NCI-H69 (cell line): ENCODE measurements at places on chromosomes 13 and 19.

- no peak for DNase-seq
Measured at GRCh38 chr19:2056837-2057192, 5.8 kb upstream of the MKNK2 start.

DNA sequence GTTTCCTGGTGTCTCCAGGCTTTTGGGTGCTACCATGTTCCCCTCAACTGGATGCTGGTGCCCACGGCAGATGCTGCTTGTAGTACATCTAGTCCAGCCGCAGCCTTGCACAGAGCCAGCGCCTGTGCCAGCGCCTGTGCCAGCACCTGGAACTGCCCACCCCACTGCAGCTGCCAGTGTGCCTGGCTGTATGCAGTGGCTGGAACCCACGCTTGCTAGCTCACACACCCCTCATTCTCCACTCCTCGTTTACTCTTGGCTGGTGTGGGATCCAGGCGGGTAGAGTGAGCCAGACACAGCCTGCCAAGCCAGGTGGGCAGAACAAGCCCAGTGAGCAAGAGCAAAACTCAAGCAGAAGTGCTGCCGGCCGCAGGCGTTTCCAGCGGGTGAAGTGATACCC lies 428.6 kb downstream of the SLITRK1 start:
- no peak for DNase-seq

DNA sequence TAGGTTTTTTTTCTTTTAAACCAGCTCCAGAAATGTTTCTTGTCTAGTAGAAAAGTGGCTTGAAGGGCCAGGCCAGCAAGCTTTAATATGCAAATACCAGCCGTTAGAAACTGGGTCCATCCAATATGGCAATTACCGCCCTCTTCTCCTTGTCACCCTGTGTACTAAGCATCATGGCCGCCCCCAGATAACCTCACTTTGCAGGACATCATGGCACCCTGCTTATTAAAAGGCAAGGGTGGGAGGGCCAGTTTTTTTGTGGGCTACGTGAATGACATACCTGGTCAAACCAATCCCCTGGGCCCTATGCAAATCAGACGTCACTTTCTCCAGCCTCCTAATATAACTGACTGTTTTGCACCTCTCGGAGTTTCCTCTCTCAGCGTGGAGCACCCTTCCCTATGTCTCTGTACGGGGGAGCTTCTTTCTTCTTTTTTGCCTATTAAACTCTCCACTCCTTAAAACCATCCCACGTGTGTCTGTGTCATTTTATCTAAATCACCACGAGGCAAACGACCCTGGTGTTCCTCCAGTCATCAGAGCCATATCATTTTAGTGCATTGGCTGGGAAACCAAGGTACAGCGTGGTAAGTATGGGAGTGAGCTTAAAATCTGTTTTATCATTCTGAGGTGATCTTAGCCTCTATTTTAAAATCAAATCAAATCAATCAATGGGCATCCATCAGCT lies 27.7 kb downstream of the OXGR1 start:
- DNase-seq = no peak

GRCh38 chr19:58468216-58468839 lies 1.4 kb downstream of the ZNF324 start:
- DNase-seq = peak; percentile 39

GRCh38 chr13:39016787-39017186 lies 21.1 kb downstream of the PROSER1 start:
- DNase-seq = peak; percentile 70

DNA sequence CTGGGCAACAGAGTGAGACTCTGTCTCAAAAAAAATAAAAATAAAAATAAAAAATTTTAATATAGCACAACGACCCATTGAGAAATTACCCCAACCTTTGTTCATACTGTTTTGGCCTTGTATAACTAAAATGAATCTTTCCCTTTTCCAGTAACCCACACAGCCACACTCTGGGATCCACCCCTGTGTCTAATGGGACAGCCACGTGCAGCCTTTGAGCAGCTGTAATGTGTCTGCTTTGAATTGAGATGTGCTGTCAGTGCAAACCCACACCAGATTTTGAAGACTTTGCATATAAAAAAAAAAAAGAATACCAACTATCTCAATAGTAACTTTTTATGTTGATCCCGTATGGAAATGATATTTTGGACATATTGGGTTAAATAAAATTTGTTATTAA lies 112.7 kb upstream of the UBL3 start:
- no peak for DNase-seq

DNA sequence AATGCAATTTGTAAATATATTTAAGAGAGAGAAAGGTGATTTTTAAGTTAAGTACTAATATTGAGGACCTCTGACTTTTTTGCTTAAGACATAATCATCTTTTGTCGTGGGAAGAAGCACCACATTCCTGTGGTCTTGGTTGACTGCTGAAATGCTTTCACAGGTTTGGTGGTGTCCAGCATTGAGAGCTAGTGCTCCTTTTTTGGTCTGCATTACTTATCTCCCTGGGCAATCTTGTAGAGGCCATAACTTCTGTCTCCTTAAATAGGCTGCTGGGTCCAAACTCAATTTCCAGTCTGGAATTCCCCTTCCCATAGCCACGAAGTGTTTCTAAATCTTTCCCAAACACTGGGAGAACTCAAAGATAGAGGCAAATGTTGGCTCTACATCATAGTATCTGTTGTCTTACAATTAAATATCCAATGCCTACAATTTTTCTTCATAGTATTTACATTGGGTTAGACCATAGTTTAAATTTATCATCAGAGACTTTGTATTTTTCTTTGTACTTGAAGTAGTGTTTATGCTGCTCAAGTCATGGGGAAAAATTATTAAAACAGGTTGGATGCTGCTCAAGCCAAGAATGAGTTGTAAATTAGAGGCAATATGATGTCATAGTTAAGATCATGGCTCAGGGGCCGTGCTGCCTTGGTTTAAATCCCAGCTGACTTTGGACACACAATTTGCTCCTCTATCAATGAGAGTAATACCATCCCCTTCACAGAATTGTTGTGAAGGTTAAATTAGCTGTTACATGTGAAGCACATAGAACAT lies 105.6 kb downstream of the POSTN start:
- DNase-seq = no peak

- no peak for DNase-seq
Measured at GRCh38 chr13:79678100-79678499, 197.1 kb downstream of the NDFIP2 start.

- no peak for DNase-seq
Measured at GRCh38 chr19:30969591-30969990, 379.6 kb downstream of the TSHZ3 start.

GRCh38 chr13:47110833-47111240 lies 214.0 kb upstream of the HTR2A start:
- no peak for DNase-seq

DNA sequence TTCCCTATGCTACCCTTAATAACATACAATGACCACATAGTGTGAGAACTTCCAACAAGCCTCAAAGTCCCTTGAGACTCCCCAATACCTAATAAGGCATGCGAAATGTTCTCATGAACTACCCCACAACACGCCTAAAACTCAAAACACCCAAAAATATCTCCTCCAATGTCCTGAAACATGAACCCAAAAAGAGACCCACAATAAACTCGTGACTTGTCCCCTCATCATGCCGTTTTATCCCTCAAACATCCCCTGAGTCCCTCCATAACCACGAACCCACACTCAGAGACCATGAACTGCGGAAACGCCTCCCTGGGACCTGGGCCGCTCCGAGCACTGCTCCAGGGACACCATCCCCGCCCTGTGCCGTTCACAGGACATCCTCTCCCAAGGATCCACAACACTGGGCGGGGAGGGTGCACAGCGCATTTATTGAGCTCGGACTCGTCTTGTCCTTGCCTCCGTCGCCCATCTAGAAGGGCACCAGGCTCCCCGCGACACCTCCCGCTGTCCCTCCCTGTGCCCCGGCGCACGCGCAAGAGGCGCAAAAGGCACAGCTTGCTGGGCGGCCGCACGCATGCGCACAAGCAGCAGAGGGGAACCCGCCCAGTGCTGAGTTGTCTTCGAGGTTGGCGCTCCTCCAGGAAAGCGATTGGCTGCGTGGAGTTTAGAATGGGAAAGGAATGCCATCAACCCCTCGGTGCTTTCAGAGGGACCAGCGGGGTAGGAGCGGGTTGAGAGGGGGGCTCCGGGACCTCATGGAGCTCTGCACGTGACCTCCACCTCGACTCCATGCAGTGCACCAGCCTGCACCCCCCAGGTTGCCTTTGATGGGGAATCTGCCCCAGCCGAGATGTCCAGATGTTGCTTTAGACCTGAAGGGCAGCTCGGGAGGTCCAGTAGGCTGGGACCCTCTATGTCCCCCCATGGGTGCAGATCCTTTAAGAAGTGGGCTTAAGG lies 8.8 kb downstream of the FXYD3 start:
- DNase-seq = peak; percentile 97

- DNase-seq = peak; percentile 7
Measured at GRCh38 chr13:33375421-33375820, 89.9 kb upstream of the STARD13 start.

DNA sequence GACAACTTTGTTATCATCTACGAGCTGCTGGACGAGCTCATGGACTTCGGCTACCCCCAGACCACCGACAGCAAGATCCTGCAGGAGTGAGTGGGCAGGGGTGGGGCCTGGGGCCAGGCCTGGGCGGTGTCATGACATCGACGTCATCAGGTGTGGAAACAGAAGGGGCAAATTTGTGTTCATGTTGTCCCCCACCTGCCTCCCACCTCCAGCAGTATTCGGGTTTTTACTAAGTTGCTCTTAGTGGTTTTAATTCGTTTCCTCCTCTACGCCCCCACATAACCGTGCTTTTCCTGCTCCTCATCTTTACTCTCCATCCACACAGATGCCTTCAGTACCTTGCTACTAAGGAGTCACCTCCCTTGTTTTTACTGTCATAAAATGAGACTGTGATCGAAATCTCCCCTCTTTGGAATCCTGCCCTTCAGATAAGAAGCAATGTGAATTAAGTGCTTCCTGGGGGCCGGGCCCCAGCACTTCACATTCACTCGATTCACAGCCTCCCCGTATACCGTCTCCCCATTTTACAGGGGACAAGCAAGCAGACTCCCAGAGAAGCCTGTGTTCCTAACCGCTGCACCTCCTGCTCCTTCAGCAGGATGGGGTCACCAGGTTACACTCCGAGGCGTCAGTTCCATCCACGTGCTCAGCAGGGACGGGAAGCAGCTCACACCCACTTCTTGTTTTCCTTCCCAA lies 10.5 kb downstream of the AP1M1 start:
- no peak for DNase-seq

- no peak for DNase-seq
Measured at GRCh38 chr19:46022061-46022430, 807 bp downstream of the PGLYRP1 start.

DNA sequence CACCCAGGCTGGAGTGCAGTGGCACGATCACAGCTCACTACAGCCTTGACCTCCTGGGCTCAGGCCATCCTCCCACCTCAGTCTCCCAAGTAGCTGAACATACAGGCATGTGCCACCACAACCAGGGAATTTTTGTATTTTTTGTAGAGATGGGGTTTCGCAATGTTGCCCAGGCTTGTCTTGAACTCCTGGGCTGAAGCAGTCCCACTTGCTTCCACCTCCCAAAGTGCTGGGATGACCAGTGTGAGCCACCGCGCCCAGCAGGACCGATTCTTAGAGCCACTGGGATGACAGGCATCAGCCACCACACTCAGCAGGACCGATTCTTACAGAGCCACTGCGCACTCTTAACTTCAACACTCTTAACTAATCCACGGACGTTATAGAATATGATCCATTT lies 54.9 kb upstream of the RANBP3 start:
- DNase-seq = no peak

GRCh38 chr19:19514215-19514657 lies 1.1 kb downstream of the TSSK6 start:
- DNase-seq = no peak

DNA sequence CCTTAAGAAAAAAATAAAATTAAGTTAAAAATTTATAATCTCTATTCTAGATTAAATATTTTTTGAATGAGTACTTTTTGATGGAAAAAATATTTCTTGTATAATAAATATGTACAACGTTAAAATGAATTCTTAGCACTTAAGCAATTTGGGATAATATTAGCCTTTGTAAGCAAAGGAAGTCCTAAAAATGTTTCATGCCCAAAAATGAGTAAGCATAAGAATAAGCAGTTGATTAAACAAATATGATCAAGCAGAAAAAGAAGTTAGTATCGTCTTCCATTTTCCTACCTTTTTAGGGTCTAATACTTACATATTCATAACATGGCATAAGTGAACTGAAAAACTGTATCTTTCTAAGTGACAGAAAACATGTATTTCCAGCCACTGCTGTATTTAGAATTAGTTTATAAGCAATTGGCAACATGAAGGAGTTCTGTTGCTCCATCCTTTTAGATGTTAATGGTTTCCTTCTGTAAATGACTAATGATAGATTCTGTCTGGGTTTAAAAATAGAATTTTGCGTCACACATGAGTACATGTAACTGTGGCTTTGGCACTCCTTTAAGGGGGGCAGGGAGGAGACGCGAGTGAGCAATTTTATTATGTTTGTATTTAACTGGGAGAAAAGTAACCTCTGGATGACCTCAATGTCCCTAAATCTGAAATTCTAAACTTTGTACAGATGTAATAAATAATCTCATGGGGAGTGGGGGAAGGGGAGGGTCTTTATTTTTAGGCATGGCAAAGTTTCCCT lies 237.4 kb downstream of the RGCC start:
- peak; percentile 86 for DNase-seq

DNA sequence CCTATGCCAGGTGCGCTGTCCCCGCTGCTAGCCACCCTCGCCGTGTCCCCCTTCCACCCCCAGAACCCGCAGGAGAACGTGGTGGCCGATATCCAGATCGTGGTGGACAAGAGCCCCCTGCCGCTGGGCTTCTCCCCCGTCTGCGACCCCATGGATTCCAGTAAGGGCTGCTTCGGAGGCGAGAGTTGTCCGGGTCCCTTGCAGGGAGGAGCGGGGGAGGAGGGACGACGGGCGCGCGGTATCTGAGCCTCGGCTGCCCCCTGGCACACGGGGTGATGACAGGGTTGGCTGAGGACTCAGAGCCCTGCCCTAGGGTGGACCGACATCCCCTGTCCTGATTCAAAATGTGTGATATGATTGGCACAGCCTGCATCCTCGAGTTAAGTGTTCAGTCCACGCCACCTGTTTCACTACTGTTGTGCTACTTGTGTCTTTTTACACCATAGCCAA lies 653 bp downstream of the MVB12A start:
- DNase-seq = peak; percentile 48

GRCh38 chr19:2231621-2232221 lies 4.4 kb downstream of the PLEKHJ1 start:
- DNase-seq = peak; percentile 53

- peak; percentile 13 for DNase-seq
Measured at GRCh38 chr19:23415561-23416191, 20.4 kb upstream of the ZNF91 start.

DNA sequence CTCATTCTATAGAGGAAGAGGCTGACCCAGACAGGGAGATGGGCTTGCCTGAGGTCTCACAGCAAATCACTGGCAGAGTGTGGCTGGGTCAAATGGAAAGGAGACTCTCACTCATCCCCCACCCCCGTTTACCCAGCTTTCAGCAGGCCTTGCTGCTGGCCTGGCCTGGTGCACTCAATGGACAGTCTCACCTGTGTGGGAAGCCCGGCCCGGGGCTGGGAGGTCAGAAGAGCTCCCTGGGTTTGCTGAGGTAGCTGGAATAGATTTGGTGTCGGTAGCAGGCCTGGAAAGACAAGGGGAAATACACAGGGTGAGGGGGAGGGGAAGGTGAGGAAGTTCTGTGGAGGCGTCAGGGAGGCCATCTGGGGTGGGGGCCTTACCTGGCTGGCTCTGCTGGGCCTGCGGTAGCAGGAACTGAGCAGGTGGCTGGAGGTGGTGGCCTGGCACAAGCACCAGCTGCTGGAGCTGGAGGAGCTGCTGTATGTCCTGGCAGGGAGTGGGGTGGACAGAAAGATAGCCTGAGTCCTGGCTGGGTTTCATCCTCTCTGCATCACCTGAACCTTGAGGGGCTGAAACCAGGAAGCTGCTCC lies 23.5 kb downstream of the ZNF574 start:
- DNase-seq = no peak

GRCh38 chr19:32404933-32405430 lies 588 bp upstream of the DPY19L3 start:
- DNase-seq = peak; percentile 85
